Stimulated activated CD4-positive, alpha-beta T cell treated with anti-CD3 and anti-CD28 coated beads, Interleukin-15, amount 100 ng/mL, for 1 hour (primary cell): ENCODE measurements at places on chromosomes 3 and 15.

DNA sequence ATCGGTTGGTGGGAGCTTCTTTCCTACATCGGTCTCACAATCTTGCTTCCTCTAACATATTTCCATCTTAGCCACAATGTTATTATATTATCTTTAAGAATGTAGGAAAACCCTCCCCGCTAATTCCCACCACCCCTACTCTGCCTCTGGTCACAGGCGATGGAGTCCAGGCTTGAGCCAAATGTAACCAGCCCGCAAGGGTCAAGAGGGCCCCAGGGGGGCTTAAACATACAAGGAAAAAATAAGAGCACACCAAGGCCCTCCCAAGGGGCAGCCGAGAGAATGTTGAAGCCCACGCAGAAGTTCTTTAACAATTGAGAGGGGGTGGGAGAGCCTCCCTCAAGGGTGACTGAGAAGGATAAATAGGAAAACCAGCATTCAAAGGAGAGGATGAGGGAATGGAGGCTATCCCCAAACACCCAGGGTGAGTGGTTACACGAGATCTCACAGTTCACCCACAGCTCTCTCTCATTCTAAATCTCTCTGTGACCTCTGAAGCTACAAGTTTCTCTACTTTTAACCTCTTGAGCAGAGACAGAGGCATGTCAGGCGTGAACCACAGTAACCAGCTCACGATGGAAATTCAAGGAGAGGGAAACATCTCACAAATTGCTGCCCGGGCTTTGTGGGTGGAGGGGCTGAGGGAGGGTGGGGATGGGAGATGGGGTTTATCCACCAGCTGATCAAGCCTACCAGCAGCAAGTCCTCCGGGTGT is 31.4 kb upstream of the UACA start:
- no peak for DNase-seq

GRCh38 chr3:29683018-29683993 is 402.4 kb downstream of the RBMS3 start:
- DNase-seq, result no peak

DNA sequence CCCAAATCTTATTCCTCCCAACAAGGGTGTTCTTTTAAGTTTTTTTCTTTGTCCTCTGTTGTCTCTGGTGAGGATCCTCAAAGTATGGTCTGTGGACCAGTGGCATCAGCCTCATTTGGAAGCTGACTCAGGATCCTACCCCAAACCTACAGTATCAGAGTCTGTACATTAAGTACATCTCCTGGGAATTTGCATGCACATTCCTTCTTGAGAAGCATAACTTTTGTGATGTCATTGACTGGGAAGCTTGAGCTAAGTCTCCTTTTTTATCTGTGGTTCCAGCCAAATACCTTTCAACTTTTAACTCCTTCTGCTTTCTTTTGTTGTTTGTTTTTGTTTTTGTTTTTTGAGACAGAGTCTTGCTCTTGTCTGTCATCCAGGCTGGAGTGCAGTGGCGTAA is 40.5 kb downstream of the ARMC8 start:
- no peak for DNase-seq

- DNase-seq, result no peak
Observed at GRCh38 chr15:41292521-41292920, 39.9 kb downstream of the OIP5 start.

DNA sequence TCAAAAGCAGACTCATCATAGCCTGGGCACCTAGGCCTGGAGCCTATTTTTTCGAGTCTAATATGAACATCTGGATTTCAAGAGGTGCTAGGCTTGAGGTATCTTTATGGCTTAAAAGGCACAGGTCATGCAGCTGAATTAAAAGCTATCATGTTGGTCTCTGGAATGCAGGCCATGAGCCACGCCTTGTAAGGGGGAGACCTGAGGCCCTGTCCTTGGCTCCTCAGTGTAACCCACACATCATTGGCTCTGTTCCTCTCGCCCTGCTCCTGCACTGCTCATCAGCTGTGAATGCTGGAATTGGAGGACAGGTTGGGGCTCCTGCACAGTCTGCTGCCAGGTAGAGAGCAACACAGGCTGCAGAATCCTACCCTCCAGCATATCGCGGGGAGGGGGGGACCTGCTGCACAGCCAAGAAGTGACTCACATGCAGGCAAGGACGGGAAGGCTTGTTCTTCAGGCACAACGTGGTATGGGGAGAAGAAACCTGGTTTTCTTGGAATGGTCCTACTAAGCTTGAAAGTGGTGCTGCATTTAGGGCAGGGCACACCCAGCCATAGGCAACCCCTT is 146.0 kb downstream of the CHST2 start:
- no peak for DNase-seq

DNA sequence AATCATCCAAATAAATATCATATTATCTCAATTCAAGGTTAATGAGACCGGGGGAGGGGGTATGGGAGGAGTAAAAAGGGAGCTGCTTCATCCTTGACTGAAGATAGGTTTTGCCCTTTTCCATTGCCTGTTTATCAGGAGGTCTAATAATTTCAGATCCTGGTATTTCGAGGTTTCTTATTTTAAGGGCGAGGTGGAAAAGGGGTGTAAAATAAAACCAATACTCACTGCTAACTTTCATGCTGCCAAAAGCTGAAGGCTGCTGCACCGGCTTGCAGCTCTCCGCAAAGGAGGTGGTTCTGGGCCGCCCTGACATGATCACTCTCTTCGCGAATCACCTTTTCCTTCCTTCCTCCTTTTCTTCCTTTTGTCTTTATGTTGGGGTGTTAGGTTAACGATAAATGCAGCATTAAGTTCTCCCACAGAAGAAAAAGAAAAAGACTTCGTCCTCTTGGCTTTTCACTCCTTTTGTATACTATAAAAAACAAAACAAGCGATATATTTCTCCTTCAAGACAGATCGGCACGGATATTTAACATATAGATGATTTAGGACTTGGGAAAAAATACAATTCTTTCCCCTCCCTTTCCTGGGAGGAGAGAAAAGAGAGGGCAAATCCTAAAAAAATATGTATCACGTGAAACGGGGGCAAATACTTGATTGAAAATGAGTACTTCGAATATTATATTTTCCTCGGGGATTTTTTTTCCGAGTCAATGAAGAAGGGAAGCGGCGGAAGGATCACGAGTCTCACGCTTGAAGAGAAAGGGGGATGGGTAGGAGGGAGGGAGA is 932 bp downstream of the GSK3B start:
- DNase-seq, result no peak

DNA sequence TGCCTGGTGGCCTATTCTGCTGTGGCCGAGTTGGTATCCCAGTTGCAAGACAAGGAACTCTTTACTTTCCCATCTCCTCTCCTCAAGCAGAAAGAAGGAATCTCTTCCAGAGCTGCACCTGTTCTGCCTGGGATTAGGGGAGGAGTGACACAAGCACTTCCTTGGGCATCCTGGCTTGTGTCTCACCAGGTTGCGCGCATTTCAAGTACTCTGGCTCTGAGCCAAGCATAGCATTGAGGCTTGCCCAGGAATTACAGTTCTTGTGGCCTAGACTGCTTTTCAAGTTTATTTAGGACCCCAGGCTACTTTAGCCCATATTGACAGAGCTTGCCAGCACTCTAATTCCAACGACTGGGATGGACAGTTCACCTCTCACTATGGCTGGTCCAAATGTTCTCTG is 150.5 kb downstream of the RSRC1 start:
- no peak for DNase-seq

- DNase-seq, result no peak
Observed at GRCh38 chr15:65309882-65310418, 5.5 kb downstream of the RNU5B-1 start.

GRCh38 chr3:13425689-13426088 is 5.6 kb upstream of the NUP210 start:
- DNase-seq, result no peak

GRCh38 chr3:4889896-4890295 is 89.3 kb upstream of the BHLHE40 start:
- DNase-seq, result no peak
